ENCODE measurements at places on chromosomes 2 and 18.

- DNase-seq, result no peak
Observed at GRCh38 chr18:73690222-73690621, 457.4 kb downstream of the FBXO15 start.

GRCh38 chr2:61750624-61751023 is 103.2 kb downstream of the FAM161A start:
- DNase-seq, result no peak

DNA sequence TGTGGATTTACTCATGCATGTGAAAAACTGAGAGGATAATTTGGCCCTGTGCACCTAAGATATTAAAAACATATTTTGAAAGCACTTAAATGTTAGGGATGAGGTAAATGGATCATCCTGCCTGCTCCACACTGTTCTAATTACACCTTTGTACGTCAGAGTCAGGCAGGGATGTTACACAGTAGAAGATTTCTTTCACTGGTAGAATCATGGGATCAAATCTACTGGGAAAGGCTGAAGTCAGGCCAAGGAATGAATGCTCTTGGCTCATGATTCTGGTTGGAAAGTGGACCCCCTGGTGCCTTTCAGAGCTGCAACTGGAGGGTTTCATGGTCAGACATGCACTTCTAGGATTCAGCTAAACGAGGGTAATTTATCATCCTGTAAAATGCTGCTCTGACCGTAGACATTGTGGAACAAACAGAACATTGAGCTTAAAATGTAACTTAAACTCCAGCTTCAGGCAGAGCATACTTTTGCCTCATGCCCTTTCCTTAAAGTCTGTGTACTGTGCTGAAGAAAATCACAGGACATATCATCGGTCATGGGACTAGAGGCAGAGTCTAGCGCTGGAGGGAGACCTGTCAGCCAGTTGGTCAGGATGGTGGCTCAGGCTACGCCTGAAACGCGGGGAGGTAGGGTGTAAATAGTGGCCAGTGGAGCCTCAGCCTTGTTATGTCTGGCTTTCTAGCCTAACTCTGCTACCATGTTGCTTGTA is 4.9 kb downstream of the KCNE4 start:
- no peak for DNase-seq

- peak; percentile 79 for DNase-seq
Observed at GRCh38 chr18:53947092-53947640, 277.3 kb downstream of the MBD2 start.

DNA sequence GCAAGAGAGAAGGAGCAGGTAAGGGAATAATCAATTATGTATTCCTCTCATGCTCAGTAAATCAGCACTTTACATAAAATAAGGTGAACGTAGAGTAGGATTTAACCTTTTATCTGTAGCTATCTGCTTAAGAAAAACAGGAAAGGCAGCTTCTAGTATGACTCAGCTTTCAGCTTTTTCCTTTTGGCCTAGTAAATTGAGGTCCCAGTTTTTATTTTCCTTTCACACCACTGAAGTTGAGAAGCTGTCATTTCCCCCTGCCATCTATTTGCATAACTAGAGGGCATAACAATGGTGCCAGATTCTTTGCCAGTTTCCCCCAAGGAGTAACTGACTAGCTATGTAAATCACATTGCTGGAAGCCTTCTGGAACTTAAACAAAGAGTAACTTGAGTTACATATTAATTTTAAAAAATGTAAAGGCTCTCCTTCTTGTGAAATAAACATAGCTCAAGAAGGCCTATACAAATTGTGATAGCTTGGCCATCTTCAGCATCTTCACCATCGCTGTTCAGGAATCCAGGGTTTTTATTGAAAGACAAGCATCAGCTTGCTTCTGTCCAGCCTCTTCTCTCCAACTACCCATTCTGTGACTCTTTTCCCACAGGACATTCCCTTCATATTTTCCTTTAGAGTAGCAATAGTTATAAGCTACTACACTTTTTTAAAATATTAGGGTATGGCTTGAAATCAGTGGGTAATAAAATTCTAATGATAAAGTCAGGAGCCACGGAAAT is 97.0 kb downstream of the KYNU start:
- DNase-seq, result peak; percentile 91

GRCh38 chr18:62381373-62381772 is 56.3 kb downstream of the TNFRSF11A start:
- no peak for DNase-seq

DNA sequence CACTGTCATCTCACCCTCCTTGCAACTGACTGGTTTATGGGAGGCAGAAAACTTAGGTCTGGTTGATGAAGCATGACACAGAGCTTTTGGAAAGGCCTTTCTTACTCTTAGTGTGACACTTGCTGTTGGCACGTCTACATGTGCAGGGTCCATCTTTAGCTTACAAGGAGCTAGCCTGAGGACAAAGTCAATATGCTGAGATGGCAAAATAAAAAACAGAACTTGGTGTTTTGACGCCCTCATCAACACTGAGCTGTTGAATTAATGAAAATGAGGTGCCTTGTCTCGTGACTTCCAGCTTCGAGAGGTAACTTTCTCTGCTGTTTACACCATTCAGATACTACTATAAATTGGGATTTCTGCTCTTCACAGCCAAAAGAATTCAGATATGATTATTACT is 78.5 kb upstream of the KIDINS220 start:
- DNase-seq, result peak; percentile 18

DNA sequence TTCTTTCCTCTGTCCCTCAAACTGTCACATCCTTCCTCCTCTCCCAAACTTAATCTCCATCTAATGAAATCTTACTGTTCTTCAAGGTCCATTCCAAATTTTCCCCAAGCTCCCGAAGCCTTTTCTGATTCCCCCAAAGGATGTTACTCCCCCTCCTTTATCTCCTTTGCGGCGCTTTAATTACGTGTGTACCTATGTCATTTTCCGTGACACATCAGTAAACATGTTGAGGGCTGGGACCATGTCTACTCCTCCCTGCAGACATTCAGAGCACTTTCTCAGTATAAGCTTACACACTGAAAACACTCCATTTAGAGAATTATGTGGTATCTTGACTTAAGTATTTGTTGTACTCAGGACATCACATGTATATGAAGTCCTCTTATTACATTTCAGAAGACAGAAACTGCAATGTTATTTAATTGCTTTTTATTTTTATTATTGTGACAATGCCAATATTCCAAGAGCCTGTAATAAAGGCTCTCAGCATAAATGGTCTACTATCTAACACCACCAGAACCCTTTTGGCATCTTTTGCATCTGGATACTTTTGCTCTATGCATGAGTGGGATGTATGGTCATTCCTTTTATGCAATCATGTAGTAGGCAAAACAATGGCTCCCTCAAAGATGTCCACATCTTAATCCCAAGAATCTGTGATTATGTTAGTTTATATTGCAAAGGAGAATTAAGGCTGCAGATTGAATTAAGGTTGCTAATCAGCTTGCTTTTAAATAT is 1.8 kb downstream of the NMI start:
- DNase-seq, result no peak

GRCh38 chr18:52387175-52387574 is 47.2 kb downstream of the DCC start:
- DNase-seq, result no peak

- no peak for DNase-seq
Observed at GRCh38 chr2:42321452-42322064, 39.5 kb downstream of the COX7A2L start.

DNA sequence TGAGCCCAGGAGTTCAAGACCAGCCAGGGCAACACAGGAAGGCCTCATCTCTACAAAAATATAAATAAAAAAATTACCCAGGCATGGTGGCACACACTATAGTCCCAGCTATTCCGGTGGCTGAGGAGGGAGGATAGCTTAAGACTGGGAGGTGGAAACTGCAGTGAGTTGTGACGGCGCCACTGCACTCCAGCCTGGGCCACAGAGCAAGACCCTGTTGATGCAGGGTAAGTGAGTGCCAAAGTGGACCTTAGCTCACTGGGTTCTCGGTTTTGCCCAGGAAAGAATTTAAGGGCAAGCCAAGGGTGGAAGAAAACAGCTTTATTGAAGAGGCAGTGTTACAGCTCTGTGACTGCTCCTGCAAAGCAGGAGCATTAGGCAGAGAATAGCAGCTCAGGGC is 6.9 kb upstream of the ERICH2 start:
- DNase-seq, result no peak

DNA sequence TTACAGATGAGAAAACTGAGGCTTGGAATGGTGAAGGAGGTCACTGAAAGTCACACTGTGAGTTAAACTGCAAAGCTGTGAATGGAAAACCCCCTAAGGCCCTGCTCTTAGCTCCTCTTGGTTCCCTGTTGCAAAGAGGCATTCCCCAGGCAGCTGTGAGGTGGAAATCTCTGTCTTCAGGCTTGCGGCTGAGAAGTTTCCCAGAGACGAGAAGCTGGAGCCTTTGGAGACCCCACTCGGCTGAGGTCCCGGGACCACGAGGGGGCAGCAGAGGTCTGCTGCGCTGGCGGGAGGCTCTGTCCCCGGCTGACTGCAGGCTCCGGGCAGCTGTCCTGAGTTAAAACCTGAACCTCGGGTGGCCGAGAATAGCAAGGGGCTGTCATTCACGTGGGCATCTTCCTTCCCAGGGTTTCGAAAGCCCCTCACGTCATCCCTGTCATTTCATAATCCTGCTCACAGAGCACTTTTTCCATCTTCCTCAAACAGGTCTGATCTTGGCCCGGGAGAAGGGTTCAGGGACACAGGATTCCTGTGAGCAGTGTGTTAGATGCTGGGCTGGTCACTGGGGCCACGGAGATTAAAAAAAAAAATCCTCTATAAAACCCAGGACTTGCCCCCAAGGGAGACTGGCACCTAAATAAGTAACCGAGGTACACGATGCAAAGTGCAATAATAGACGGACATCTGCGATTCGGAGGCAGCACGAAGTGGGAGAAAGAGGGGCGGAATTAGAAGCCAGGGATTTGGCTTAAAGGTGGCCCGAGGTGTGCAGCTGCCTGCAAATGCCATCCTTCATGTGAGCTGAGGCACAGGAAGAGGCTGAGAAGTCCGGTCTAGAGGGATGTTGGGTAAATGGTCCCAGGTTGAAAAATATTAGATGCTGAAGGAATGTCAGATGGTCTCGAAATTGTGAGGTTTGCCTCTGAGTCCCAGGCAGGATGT is 24.6 kb upstream of the ATOH8 start:
- peak; percentile 53 for DNase-seq

GRCh38 chr2:142602418-142602989 is 275.0 kb upstream of the KYNU start:
- DNase-seq, result peak; percentile 29

GRCh38 chr2:23379220-23379695 is 5.7 kb upstream of the KLHL29 start:
- no peak for DNase-seq

DNA sequence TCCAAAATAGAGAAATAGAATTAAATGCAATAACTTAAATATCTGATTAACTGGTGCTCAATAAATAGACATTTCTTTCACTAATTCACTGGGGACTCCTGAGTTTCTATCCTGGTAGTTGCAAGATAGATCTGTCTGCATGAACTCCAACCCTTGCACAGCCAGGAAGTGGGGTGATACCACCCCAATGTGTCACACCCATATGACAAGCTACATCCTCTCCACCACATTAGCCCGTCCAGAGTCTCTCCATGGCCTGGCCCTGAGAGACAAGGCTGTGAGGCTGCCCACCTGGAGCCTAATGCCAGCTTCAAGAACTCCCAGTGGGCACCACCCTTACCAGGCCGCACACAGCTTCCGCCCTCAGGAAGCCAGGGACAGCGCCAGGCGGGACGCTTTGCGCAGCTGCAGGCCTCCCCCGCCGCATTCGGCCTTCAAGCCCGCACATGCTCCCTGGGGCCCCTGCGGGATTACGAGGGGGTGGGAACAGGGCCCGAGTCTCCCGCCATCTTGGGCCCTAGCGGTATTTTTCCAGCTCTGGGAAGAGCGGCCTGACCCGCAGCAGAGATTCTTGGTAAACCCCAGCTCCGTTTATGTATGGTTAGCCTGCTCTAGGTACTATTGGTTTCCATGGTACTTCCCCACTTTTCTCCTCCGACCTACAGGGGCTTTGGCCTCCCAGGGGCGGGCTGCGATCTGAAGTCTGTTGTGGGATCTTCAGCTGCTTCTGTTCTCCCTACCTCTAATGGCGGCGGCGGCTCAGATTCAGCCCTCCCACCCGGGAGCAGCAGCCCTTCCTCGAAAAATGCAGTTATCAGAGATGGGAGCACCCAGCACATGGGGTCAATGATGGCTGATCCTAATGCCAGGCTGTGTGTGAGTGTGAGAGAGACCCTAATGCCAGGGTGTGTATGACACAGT is at the start of gene TDRD15:
TDRD15 (plus strand) TSS at position 496 of the 921 bp plus-strand sequence. CDS start 13,500 bp downstream, outside the sequence.
- DNase-seq, result no peak

DNA sequence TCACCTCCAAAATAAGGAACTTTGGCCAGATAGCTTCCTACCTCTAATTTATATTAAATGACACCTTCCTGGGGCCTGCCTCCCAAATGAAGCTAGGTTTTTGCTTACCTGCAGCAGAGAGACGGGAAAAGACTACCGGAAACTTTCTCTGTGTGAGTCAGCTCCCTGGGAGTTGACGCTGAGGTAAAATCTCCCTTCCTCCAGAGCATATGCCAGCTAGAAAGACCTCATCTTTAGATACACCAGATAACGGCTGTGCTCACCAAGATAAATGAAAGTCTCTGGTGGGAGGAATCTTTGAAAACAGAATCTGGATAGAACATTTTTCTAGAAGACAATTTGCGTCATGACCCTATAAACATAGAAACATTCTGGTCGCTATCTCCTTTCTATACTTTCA is 99.7 kb upstream of the RFX8 start:
- DNase-seq, result no peak

DNA sequence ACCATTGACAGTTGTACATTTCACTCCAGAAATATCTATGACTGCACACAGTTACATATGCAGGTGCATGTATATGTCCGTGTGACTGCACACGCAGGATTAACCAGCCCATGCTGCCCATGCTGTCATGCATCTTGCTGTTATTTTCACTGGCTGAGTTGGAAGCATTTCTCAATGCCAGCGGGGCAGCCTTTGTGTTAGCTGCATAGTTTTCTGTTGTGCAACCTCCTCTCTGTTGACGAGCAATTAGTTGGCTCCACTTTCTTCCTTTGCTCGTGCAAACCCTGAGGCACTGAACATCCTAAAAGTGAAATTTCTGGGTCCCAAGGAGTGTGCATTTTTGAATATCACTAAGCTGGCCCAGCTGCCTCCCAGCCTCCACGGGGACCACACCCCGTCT is 133.4 kb upstream of the GLI2 start:
- no peak for DNase-seq

DNA sequence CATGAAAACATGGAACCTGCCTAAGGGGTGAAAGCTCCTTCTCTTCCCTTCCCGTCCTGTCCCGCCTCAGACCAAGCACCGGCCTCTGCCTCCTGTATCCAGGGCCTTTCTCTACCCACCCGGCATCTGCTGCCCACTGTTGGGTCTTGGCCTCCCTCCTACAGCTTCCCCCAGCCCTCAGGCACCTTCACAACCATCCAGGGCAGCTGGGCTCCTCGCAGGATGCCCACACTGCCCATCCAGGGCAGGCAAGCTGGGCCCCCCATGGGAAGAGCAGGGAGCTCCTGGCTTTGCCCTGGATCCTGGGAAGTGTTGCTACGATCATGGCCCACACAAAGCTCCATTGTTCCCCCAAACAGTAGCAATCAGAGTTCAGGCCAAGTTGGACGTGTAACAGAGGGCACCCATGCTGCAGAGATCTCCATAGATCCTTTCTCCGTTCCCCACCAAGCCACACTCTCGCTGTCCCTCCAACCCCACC is 206.6 kb downstream of the NDUFA10 start:
- DNase-seq, result no peak

Data from renal cortical epithelial cell (primary cell).